ENCODE measurements at places on chromosomes 2 and 18. TPM values are rescaled to one million over a fixed set of nuclear protein-coding genes. Genes with fewer than 3 reads are reported as not detected.

The CDK15 gene
- 3.4 TPM for total RNA-seq

The TMEM163 gene
- 26.1 TPM for total RNA-seq

GRCh38 chr2:190755772-190756415, 107.0 kb downstream of the NAB1 start:
- DNase-seq, result no peak

- DNase-seq, result no peak
These were observed 1.1 kb downstream of the ZNF513 start for GRCh38 chr2:27379383-27379835.

DNA sequence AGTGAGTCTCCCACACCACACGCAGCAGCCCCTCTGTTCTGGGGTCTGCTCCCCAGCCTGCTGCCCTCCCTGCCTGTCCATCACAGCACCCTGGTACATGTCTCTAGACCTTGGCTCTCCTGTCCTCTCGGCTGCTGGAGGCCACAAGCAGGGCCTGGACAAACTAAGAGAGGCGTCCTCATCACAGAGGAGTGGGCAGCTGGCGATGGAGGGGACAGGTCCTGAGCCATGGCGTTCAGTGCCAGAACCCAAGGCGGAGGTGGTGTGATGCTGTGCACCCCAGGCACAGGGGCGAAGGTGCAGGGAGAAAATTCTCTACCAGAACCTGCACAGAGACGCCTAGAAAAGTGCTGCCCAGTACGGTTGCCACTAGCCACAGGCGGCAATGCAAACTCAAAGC, 47.4 kb downstream of the BIN1 start:
- DNase-seq, result no peak

DNA sequence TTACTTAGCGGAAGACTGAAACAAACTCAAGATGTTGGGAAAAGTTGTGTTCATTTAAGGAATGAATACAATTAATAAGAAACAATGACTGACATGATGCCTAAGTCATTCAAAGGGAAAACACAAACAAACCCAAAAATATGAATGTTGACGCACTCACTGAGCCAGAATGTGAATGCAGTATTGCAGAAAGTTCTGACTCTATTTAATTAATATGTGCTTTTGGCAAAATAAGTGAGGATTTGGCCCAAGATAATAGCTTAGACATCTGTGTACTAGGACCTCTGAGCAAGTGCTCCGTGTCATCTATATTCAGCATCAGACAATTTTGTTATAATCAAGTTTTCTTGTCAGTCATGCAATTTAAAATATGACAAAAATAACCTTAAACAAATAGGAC, 1138.8 kb upstream of the NXPH2 start:
- DNase-seq, result no peak

All from upper lobe of left lung (tissue), 6 donors.